Activated CD8-positive, alpha-beta T cell treated with anti-CD3 and anti-CD28 coated beads, Interleukin-2, amount 10 ng/mL, durations not matched to agents 7 days and 5 days (primary cell): ENCODE measurements at places on chromosomes 3 and 15. TPM values are rescaled to one million over a fixed set of nuclear protein-coding genes. Genes with fewer than 3 reads are reported as not detected.

Gene XCR1
- total RNA-seq: not detected

Gene GORASP1
- 10.8 TPM for total RNA-seq

Gene PRR20G
- total RNA-seq: not detected

Gene CCDC54
- not detected for total RNA-seq

Gene POLR2M
- total RNA-seq: 61.8 TPM

- no peak overlapping the region for H3K27ac ChIP-seq
- no peak overlapping the region for H3K4me3 ChIP-seq
- H3K27me3 ChIP-seq: no peaks in the 10 kb centered on the region
- no peaks in the 10 kb centered on the region for H3K4me1 ChIP-seq
- DNase-seq: no peak
Measured at GRCh38 chr15:27086805-27087204, 115.8 kb downstream of the GABRG3 start.

DNA sequence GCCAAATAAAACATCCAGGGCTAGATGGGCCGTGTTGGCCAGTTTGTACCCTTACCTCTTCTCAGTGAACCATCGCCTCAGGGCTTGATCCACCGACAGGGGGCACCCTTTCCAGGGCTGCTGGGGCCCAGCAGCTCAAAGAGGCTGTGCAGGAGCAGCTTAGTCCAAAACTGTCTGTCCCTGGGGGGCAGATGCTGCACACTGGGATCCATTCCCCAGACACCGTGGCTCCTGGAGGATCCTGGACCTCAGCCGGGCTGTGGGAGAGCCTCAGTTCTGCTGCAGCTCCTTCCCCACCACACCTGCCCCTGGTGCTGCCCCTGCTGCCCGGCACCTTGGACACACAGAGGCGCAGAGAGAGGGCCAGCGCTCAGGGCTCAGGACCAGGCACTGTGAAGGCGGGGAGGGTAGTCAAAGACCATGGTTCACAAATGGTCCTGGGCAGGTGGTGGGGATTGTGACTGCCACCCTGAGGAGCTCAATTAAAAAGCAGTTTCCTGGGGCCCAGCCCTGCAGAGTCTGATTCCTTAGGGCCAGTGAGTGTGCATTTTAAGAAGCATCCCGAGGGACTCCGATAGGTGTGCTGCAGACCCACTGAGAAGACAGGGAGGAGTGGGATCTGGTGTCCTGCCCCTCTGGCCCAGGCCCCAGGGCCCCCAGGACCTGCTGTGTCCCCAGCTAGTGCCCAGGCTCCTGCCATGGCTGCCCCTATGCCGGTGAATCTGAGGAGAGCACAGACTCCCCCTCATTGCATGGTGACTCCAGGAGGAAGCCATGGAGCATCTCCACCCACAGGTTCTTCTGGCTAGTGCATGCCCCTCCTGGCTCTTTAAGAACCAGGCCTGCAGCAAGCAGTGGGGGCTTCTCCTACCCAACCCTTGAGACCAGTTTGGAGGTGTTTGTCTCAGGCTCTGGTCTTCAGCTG, 86.5 kb upstream of the PRR20G start:
- peak; percentile 30 for DNase-seq
- no peaks in the 10 kb centered on the region for H3K27me3 ChIP-seq
- no peaks in the 10 kb centered on the region for H3K36me3 ChIP-seq
- H3K4me1 ChIP-seq: no peaks in the 10 kb centered on the region

- no peak overlapping the region for H3K27ac ChIP-seq
- no peak overlapping the region for H3K4me3 ChIP-seq
- no peaks in the 10 kb centered on the region for H3K36me3 ChIP-seq
Measured at GRCh38 chr3:17840651-17841050, 98.2 kb upstream of the TBC1D5 start.

DNA sequence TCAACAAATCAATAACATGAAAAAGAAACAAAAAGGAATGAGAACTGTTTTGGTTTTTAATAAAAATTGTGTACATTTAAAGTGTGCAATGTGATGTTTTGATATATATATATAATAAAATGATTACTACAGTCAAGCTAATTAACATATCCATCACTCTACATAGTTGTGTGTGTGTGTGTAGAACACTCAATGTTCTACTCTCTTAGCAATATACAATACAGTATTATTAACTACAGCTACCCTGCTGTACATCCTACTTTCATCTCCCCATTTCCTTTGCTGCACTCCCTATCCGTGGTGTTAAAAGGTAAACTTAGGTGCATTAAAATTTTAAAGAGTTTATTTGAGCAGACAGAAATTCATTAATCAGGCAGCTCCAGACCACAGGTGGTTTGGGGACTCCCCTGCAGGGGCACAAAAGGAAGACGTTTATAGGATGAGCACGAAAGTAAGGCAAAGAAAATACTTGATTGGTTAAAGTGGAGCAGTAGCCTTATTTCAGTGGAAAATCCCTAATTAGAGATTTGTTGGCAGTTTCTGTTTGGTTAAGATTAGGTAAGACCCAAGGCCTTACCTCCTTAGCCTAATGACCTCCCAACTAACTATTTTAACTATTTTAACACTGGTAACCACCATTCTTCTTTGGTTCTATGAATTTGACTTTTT, 61.8 kb upstream of the SNRK start:
- peaks cover 18% of the 10 kb centered on the region for H3K36me3 ChIP-seq
- peaks cover 33% of the 10 kb centered on the region for H3K4me1 ChIP-seq
- H3K4me3 ChIP-seq: no peak overlapping the region
- H3K27ac ChIP-seq: no peak overlapping the region
- DNase-seq: no peak
- H3K27me3 ChIP-seq: no peaks in the 10 kb centered on the region

DNA sequence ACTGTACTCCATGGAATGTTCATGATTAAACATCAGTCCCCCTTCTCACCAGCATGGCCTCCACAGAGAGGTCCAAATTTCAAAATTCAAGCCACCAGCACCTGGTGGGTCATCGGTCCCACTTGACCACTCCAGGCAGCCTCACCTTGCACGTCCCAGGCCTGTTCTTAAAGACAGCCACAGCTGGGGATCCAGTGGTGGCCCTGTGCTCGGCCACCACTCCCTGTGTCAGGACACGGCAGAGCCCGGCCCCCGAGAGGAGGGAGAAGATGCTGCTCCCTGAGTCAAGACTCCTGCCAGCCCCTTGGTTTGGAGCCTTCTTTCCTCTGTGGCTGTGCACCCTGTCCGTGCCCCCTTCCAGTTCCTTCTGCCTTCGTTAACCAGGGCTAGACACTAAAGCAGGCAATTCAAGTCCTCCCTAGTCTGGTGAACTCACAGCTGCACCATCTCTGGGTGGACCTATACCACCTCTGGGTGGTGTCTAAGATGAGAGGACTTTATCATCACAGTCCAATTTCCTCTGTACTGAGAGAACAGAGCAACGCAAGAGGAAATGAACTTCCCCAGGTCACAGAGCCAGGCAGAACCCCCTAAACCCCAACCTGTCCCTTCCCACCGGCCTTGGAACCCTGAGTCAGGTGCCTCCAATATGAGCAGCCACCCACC, 97.1 kb downstream of the MEGF11 start:
- H3K36me3 ChIP-seq: no peaks in the 10 kb centered on the region
- no peak overlapping the region for H3K4me3 ChIP-seq
- H3K27me3 ChIP-seq: peaks cover 3% of the 10 kb centered on the region
- no peak overlapping the region for H3K27ac ChIP-seq
- H3K4me1 ChIP-seq: peaks cover 3% of the 10 kb centered on the region

DNA sequence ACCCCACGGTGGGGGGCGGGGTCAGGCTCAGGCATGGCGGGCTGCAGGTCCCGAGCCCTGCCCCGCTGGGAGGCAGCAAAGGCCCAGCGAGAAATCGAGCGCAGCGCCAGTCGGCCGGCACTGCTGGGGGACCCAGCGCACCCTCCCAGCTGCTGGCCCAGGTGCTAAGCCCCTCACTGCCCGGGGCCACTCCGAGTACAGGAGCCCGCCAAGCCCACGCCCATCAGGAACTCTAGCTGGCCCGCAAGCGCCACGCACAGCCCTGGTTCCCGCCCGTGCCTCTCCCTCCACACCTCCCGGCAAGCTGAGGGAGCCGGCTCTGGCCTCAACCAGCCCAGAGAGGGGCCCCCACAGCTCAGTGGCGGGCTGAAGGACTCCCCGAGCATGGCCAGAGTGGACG, 29.2 kb downstream of the SCAPER start:
- H3K27me3 ChIP-seq: no peaks in the 10 kb centered on the region
- H3K4me3 ChIP-seq: no peak overlapping the region
- DNase-seq: no peak
- no peak overlapping the region for H3K27ac ChIP-seq
- H3K4me1 ChIP-seq: peaks cover 11% of the 10 kb centered on the region

GRCh38 chr3:111729087-111729846, 129.8 kb upstream of the PHLDB2 start:
- no peak overlapping the region for H3K27ac ChIP-seq
- H3K27me3 ChIP-seq: no peaks in the 10 kb centered on the region
- H3K36me3 ChIP-seq: peaks cover 6% of the 10 kb centered on the region
- H3K4me3 ChIP-seq: no peak overlapping the region
- peaks cover 4% of the 10 kb centered on the region for H3K4me1 ChIP-seq

- no peak for DNase-seq
- H3K4me3 ChIP-seq: no peak overlapping the region
- H3K27me3 ChIP-seq: no peaks in the 10 kb centered on the region
- peaks cover 61% of the 10 kb centered on the region for H3K36me3 ChIP-seq
- H3K27ac ChIP-seq: peak overlapping the region; percentile 25
Measured at GRCh38 chr3:136336329-136337100, 86.4 kb downstream of the PCCB start.

DNA sequence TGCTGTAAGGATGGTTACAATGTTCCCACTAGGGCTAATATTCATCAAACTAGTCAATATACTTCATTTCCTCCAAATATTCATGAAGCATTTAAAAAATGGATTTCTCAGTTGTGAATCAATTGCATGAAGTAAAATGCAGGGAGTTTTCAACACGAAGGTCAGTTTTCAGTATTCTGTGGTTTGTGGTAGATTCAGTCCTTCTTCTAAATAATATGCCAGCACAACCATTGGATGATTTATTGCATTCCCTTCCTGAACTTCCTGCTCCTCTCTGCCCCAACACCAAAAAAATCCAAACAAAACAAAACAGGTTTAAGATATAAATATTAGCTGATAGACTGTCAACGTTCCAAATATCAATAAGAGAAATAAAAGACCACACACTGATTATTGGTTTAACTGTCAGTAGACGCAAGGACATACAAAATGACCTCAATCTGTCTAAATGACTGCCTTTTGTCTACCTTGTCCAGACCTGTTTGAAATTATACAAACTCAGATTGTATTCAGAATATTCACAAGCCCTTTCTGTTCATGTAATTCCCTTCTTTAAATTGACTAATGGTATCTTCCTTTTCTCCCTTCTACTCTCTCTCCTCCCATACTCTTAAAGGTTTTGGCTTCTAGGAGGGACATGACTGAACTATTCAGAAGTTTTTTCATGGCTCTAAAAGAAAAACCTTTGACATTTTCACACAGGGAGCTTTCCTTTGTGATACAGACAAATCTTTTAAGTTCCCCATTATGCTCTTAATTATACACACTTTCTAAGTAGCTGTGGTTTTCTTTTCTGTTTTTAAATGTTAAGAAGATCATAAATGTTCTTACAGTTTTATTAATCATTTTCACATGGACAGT, 92.6 kb upstream of the STT3B start:
- H3K27ac ChIP-seq: no peak overlapping the region
- peaks cover 7% of the 10 kb centered on the region for H3K4me1 ChIP-seq
- no peak for DNase-seq
- no peak overlapping the region for H3K4me3 ChIP-seq

DNA sequence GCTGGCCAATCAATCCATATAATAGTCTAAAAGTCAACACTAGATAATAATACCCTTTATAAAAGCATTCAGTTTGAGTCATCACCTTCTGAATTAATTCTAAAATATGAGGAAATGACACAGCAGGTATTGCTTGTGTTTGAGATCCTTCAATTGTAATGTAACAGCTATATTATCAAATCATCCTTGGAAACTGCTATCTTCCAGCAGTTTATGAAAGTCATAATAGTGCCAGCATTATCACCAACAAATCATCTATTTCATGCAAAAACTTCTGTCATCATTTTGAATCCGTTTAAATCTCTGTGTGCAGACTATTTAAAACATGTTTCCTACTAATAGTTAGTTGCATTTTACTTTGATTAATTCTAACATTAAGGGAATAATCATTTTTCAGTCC, 468.7 kb downstream of the CADM2 start:
- no peak overlapping the region for H3K27ac ChIP-seq
- no peaks in the 10 kb centered on the region for H3K27me3 ChIP-seq
- H3K36me3 ChIP-seq: no peaks in the 10 kb centered on the region

GRCh38 chr15:63461230-63461985, 43.0 kb upstream of the USP3 start:
- no peaks in the 10 kb centered on the region for H3K36me3 ChIP-seq
- H3K27ac ChIP-seq: no peak overlapping the region
- H3K4me1 ChIP-seq: peaks cover 2% of the 10 kb centered on the region
- H3K4me3 ChIP-seq: no peak overlapping the region
- H3K27me3 ChIP-seq: peaks cover 7% of the 10 kb centered on the region

DNA sequence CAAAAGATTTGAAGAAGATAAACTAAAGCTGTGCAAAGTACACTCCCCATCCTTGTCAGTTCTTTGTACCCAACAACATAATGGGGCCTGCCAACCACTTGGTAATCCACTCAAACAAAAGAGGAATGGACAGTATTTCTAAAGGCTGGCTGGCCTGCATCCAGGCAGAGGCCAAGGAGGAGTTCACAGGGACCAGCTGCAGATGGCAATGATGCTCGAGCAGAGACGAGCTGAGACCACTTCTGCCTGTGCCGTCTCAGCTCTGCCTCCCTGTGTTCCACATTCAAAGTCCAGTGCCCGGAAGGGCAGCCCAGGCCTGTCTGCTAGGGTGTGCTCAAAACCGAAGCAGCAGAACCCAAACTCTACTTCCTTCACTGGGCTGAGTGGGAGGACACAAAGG, 14.3 kb downstream of the CXCR6 start:
- H3K4me3 ChIP-seq: no peak overlapping the region
- peak overlapping the region; percentile 69 for H3K27ac ChIP-seq
- no peak for DNase-seq
- H3K36me3 ChIP-seq: peaks cover 96% of the 10 kb centered on the region
- no peaks in the 10 kb centered on the region for H3K27me3 ChIP-seq
